ENCODE measurements at places on chromosomes 4 and X.

DNA sequence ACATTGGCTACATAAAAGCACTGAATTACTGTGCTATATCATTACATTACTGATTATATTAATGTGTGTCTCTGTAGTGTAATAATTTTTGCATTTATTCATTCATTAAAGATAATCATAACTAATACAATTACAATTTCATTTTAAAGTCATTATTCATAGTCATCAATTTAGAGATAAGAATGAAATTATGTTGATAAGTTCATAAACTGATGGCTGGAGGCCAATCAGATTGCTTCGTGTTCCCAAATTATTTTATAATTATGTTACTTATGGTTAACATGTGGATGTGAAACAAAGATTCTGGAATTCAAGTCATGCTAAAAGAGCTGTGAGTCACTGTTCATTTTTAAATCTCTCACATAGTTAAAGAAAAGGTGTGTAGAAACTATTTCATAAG lies 223.4 kb upstream of the HAND2 start:
- DNase-seq = no peak

DNA sequence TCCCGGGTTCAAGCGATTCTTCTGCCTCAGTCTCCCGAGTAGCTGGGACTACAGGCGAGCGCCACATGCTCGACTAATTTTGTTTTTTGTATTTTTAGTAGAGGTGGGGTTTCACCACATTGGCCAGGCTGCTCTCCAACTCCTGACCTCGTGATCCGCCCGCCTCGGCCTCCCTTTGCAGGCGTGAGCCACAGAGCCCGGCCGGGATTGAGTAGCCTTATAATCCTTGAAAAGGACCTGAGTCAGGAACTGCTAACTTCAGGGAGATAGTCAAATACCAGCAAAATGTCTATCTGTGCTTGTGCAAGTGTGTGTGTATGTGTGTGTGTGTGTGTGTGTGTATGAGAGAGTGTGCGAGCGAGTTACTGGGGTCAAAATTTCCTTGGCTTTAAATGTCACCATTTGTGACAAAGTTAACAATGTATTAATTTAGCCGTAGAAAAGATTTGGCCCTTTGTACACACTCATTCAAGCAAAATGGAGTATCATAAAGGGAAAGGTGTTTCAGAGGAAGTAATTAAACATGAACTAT lies 1.8 kb upstream of the KDM6A start:
- no peak for DNase-seq

- DNase-seq = no peak
Measured at GRCh38 chr4:16140231-16140878, 56.5 kb upstream of the PROM1 start.

DNA sequence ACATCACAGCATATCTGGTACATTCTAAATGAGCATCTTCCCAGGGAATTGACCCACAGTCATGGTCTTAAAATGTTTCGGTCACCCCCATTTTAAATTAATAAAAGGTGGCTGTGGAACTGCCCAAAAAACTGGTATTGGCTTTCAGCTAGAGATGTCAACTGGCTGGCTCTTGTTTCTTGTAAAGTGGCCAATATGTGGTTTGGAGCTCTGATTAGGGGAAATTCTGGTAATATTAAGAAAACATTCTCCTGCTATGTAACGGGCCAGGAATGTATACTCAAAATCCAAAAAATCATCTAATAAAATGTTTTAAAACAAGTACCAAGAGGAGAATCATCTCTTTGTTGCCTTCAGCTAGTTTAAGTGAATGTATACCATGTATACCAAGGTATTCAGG lies 62.0 kb upstream of the VCX2 start:
- DNase-seq = no peak

DNA sequence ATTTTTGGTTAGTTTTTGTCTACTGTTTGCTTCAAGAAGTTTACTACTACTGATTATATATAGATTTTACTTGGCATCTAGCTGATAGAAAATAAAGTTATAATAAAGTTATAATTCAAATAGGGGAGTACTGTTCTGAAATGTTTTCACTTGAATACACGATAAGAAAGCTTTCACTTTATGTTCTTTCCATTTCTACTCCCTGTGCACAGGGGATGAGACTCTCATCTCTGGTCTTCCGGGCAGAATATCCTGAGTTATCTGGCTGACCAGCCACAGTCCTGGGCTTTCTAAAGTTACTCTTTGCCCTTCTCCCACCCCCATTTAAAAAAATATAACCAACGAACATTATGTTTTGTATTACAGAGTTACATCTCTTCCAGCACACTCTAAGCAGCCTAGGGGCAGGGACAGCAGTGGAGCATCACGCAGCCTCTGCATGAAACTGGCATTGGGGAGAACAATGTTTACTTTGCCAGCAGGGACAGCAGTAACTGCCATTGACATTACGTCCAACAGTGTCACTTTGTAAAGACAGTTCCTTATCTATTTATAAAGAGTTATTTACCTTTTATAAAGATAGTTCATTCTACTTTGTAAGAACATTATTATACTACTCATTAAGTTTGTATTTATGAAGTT lies 64.3 kb downstream of the METTL14 start:
- DNase-seq = no peak

- no peak for DNase-seq
Measured at GRCh38 chrX:38601866-38602265, 40.5 kb downstream of the TSPAN7 start.

GRCh38 chrX:16870862-16871815 lies 977 bp upstream of the RBBP7 start:
- peak; percentile 68 for DNase-seq

GRCh38 chrX:139286342-139286741 lies 244.2 kb upstream of the F9 start:
- no peak for DNase-seq

DNA sequence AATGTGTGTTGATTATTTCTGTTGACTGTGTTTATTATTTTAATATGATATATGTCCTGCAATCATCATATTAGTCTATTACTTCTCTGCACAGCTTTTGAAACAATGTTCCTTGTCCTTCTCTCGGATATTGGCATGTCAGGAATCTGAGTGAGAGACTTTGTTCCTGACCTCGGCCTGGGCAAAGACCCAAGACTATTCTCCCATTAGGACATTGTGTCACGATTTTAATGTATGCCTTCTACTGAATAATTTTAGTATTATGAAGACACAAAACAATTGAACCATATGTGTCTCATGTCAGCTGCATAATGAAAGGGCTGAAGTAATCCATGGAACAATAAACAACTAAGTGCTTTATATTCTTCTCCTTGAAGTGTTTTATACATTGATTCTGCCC lies 580.8 kb upstream of the TENM3 start:
- no peak for DNase-seq

DNA sequence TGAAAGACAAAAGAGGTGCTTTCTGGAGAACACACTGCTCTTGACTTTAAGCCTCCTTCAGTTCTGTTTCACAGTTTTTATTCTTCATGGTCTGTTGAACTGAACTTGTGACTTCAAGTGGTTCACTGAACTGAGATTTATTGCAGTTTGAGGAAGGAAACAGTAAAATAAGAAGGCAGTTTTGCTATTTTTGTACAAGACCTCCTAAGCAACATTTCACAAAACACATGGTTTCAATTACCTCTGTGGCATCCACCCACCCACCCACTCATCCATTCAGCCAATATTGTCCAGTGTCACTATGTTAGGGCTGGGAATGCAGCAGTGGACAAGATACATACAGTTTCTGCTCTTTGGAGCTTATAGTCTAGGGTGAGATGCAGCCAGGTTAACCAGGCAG lies 131.3 kb downstream of the IL1RAPL2 start:
- no peak for DNase-seq

DNA sequence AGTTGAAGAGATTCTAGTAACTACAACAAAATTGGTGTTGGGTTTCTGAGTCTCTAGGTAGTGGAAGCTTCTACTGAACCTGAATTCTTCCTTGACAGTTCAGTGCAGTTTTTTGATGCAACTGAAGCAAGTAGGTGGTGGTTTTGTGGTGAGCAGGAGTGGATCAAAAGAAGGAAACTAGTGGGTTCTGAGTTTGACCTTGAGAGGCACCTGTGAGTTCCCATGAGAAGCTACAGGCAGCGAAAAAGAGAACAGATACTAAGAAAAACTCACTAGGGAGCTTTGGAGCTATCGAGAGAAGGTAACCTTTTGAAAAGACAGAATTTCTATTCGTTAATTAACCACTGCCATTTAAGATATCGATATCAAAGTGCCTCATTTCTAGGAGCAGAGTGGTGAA lies 145.2 kb downstream of the PDHA2 start:
- no peak for DNase-seq

DNA sequence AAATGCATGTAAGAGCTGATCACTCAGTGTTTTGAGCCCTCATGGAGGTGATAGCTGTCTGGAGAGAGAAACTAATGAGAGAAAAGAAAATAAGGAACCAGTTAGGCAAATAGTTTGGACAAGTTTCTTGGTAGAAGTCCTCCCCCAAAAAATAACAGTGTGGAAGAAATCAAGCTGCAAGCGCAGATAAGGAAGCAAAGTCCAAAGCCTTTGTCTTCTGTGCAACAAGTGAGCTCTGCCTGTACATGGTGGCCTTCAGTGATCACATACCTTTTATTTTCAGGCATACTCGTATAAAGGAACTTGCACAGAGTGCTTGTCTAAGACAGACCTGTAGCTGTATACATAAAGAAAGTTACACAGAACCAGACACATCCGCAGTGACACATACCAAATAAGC lies 2.5 kb upstream of the UGT2A3 start:
- DNase-seq = no peak
